ENCODE measurements at places on chromosomes 4 and X.

GRCh38 chr4:84495794-84496261 lies 3.3 kb downstream of the NKX6-1 start:
- DNase-seq: no peak

DNA sequence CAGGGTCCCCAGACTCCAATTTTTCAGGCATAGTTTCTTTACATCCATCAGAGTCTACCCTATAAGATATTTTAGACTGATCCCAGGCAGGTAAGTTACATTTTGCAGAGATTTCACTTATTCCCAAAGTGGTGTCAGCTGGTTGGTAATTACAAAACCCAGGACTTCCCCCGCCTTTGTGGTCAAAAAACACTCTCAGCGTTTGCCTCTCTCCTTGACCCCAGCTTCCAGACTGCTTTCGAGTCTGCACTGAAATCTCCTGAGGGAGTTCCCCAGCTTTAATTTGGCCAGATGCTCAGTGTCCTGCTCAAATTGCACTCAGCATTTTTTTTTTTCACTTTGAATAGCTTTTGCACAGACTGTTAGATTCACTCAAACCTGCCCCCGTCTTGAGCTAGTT lies 11.2 kb upstream of the AMOT start:
- no peak for DNase-seq

- no peak for DNase-seq
Measured at GRCh38 chr4:181475781-181476507, 767.3 kb upstream of the TENM3 start.

GRCh38 chr4:48329976-48330375 lies 11.4 kb upstream of the SLAIN2 start:
- DNase-seq: no peak

DNA sequence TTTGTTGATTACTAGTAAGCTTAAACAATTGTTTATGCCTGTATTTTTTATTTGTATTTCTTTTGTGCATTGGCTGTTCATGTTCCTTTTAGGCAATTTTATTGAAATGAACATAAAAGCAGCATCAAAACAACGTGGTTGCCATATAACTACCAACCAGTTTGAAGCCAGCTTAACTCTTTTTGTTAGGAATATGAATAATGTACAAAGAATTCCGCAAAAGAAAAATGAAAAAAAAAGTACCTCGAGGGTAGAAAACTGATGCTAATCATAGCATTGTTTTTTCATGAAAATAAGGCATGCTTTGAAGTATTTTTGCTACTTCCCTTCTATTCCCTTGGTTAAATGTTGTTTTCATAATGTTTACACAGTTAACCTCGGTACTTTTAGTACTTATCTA lies 1024.0 kb upstream of the SLIT2 start:
- DNase-seq: no peak

DNA sequence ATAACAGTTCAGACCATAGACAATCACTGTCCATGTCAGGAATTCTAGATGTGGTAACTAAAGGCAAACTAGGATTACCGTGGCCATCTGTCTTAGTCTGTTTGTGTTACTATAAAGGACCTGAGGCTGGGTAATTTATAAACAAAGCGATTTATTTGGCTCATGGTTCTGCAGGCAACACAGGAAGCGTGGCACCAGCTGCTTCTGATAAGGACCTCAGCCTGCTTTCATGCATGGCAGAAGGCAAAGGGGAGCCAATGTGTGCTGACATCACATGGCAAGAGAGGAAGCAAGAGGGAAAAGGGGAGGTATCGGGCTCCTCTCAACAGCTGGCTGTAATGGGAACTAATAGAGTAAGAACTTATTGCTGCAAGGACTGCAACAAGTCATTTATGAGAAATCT lies 376.7 kb downstream of the GPM6A start:
- DNase-seq: no peak

DNA sequence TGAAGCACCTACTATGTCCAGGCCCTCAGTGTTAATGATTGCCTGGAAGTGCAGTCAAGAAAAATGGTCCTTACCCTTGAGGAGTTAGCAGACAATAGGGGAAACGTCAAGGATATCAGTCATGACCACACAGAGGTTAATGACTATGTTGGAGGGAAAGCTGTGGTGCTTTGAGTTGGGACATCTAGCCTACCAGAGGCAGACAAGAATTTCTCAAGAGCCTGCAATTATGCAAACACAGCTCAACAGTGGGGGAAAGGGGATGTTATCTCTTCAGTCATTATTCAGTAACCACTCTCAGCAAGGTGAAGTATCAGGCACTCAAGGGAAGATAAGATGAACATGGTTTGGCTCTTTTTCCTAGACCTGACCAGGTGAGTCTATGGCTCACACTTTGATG lies 7.0 kb upstream of the FGFBP1 start:
- no peak for DNase-seq

GRCh38 chrX:2550328-2551020 lies 49.7 kb upstream of the DHRSX start:
- no peak for DNase-seq
